ENCODE measurements at places on chromosomes 6 and 20.

- no peak for DNase-seq
These were observed 286.2 kb upstream of the RNF217 start for GRCh38 chr6:124676033-124676432.

- no peak for DNase-seq
These were observed 1.9 kb downstream of the PNRC1 start for GRCh38 chr6:89082486-89082891.

DNA sequence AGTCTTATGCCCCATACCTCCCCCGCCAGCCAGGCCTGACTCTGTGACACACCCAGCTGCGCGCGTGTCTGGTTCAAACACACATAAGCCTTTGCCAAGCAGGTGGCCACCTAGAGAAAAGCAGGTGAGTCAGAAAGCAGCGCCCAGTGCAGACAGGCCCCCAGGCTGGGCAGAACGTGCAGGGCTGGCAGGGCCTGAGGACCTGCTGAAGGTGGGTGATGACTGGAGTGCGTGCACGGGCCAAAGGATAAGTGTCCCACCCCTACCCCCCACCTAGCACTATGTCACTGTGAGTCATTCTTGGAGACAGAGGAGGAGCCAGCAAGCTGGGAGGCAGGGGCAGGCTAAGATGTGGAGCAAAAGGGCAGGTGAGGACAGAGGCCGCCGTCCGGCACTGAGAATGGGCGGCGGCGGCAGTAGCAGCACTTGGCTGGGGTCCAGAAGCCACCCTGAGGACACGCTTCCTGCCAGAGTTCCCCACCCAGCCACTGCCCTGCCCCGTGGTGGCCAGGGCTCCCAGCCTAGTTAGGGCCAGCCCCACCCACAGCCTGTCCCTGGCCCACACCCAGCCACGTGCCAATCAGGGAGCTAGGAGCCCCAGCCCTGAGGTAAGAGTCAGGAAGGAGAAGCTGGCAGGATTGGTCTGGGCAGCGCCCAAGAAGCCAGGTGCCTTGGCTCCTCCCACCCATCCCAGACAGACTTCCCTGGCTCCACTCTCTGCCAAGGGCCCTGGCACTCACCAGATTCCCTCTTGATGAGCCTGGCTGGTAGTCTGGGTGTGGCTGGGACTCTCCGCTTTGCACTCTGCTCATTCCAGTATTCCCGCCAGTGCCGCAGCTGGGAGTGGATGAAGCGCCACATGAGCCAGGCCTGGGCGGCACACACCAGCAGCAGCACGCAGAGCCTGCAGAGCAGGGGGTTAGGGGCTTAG lies 72.7 kb downstream of the TRAM2 start:
- peak; percentile 97 for DNase-seq

DNA sequence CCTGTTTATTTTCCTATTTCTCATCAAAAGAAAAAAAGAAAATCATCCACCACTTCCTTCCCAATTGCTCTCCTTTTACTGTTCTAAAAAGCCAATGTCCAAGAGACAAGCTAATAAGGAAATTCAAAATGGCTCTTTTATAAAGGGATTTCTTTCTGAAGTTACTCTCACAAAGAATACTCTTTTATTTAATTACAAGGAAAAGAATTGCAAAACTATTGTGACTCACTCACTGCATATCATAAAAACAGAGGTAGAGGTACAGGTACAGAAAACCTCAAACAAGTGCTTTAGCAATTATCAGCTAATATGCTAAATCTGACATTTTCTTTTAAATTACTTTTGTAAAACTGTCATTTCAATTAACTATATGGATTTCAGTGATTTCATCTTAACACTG lies 18.1 kb downstream of the DEK start:
- DNase-seq: no peak

- DNase-seq: no peak
These were observed 43.7 kb downstream of the CDC5L start for GRCh38 chr6:44431118-44431725.

DNA sequence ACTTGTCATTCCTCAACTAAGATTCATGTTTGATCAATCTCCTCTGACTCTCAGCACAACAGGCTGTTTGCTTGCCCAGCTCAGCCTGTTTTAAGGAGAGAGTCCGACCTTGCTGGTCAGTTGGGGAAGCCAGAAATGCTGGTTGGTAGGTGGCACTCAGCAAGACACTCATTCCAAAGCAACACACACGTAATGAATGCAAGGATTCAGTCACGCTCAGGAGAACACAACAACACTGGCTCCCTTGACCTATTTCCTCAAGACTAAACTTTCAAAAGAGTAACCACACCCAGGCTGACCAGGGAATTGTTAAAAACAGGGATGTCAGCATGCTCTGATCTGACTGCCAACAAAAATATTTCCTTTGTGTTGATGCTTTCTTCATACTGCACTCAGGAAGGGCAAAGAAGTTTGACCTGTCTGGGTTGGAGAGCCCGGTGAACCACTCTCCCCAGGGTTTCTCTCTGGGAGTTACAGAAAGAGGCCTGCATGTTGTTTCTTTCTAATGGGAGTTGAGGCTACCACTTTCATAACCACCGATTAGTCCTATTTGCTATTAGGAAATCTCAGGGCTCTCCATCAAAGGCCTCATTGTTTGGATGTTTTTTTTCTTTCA lies 25.6 kb upstream of the PREP start:
- DNase-seq: no peak

- no peak for DNase-seq
These were observed 103.4 kb upstream of the STMND1 start for GRCh38 chr6:16998461-16998860.

DNA sequence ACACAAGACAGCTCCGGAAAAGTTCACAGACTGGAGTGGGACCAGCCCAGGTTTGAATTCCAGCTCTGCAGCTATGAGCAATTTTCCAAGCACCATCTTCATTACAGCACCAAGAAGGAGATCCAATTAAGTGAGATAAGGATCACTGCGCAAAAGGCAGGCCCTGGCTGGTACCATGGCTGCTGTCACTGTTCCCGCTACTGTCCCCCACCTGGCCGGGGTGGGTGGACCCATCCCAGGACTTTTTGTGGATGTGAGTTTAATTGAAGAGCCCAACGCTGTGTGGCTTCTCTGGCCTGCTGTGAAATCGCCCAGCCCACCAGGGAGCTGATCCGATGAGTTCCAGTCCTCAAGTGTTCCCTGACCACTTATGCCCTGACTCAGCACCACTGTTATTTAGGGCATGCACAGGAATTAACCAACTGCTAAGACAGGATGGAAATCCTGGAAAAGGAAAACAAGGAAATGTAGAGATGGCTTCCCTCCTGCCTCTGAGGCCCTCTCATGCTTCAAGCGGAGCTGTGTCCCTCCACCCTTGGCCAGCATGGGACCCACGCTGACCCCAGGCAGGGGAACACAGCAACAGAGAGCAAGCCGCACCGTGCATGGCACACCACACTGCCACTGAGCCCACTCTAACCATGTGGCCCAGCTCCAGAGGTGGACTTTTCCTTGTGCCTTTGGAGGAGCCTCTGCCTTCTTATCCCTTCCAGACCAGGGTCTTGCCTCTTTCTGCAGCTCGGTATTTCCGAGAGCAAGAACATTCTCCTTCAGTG lies 150.0 kb upstream of the CST7 start:
- DNase-seq: no peak

GRCh38 chr20:50188879-50189680 lies 1.6 kb upstream of the CEBPB start:
- no peak for DNase-seq

DNA sequence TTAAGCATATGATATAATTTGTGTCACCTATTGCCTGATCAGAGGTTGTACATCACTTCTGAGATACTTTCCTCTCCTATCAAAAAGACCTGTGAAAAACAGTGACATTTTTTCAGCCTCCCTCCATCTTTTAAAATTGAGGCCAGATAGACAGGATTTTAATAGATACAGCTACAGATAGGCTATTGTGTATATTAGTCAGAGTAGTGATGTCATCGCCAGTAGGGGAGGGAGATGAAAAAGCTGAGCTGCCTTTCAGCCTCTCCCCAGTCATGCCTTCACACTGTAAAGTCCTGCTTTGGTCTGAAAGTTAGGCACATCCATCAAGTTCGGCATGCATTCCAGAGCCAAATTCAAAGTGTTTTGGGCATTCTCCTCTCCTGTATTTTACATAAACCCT lies 7.9 kb upstream of the PABPC1L start:
- no peak for DNase-seq

GRCh38 chr6:105453968-105454367 lies 51.1 kb upstream of the PREP start:
- no peak for DNase-seq

- no peak for DNase-seq
These were observed 48.7 kb downstream of the HLA-DPB1 start for GRCh38 chr6:33124525-33124901.

DNA sequence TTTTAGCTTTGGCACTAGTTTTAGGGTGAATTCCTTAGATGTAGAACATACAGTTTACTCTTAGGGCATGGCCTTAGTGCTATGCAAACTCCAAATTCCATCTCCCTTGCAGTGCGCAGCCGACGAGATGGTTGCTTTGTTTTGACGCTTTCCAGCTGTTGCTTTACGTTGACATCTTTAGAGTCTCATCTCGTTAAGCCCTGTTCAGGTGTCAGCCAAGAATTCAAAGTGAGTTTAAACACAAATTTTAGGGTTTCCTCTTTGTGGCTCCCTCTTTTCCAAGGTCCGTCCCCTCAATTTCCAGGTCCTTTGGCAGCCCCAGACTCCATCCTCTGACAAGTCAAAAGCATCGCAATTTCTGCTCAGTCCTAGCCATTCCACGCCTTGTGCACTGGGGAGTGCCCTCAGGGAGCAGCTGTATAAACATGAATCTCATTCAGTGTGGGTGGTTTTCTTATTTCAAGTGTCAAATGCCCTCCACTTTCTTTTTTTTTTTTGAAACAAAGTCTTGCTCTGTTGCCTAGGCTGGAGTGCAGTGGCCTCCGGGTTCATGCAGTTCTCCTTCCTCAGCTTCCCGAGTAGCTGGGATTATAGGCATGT lies 14.1 kb upstream of the MAK start:
- DNase-seq: no peak

- DNase-seq: no peak
These were observed 259.3 kb upstream of the RIN2 start for GRCh38 chr20:19498756-19499155.

- no peak for DNase-seq
These were observed 800 bp upstream of the DYNLT1 start for GRCh38 chr6:158645064-158646022.

DNA sequence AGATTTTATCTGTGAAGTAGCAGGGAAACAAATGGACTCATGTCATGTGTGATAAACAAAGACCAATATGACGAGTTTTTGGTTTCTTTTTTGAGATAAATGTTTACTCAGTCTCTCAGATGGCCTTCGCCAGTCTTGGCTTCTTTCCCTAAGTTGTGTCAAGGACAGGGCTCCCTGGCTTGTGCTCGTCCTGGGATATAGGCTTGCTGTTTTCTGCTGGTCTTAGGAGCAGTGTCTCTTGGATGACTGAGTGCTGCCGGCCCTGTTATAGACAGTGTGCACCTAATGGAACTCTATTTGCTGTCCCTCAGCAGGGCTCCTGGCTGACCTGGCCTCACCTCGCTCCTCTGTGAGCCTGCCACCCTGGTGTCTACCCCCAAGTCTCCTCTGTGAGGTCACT lies 324.1 kb upstream of the SYNCRIP start:
- DNase-seq: no peak

- DNase-seq: no peak
These were observed 3.4 kb upstream of the SCML4 start for GRCh38 chr6:107827541-107827940.

GRCh38 chr6:150881911-150882481 lies 16.5 kb downstream of the MTHFD1L start:
- DNase-seq: peak; percentile 20

DNA sequence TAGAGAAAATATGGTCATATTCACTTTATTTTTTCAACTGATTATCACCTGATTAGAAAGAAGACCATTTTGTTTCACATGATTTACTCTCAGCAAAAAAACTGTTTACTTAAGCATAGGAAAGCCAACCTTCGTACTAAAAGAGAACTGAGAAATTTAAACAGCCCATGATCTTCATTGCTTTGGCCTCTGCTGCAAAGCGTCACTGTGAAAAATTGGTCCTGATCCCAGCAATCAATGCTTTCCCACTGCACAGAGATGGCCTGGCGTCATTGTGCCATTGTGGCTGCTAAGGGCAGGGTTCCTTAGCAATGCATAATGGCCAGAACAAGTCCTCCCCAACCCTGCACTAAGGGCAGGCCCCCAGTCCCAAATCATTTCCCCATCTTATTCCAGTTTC lies 19.9 kb upstream of the THEMIS start:
- DNase-seq: no peak

- DNase-seq: no peak
These were observed 73.9 kb downstream of the PLCB1 start for GRCh38 chr20:8205996-8206395.

DNA sequence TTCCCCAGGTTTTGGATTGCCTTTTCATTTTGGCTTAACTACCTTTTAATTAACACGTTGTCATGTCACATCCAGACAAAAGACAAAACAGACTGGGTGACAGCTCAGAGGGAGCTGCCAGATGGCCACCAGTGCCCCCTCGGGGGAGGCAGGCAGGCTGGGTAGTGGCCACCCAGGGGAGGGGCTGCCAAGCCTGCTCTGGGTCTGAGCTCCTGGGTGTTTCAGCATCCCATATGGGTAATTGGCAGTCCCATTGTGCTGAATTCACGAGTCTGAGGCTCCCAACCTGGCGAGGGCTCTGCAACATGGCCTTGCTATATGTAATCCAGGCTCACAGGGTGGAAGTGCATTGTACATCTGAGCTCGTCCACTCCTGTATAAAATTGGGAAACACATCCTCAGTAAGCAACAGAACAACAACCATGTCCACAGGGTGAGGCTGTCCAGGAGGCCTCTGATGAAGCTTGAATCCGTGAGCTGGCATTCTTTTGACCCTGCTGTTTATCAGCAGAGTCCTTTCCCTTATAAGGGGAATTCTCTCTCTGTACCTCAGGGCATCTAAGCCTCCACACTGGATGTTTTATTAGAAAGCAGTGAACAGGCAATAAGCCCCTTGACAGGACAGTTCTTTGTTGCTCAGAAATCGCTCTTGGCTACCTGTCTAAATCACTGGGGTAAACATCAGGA lies 111.7 kb upstream of the SLC22A23 start:
- DNase-seq: no peak

- DNase-seq: no peak
These were observed 63.0 kb downstream of the CHMP4B start for GRCh38 chr20:33874129-33874528.

All from NCI-H774 (cell line).